ENCODE measurements at places on chromosomes 16 and 17. TPM values are rescaled to one million over a fixed set of nuclear protein-coding genes. Genes with fewer than 3 reads are reported as not detected.

CA7 gene
- total RNA-seq, result not detected

- H3K4me1 ChIP-seq, result peaks cover 62% of the 10 kb centered on the region
- no peak overlapping the region for H3K4me3 ChIP-seq
- DNase-seq, result no peak
- H3K27me3 ChIP-seq, result no peaks in the 10 kb centered on the region
- no peaks in the 10 kb centered on the region for H3K36me3 ChIP-seq
Measured at GRCh38 chr17:29149431-29150064, 30.6 kb downstream of the MYO18A start.

DNA sequence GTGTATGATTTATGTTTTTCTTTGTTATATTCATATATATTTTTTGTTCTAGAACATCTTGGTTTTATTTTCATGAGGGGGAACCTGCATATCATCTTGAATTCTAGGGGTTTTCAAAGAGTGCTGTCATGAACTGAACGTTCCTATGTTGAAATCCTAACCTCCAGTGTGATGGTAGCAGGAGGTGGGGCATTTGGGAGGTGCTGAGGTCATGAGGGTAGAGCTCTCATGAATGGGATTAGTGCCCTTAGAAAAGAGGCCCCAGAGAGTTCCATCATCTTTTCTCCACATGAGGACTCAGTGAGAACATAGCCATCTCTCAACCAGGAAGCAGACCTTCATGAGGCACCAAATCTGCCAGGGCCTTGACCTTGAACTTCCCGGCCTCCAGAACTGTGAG is 34.6 kb upstream of the CCDC182 start:
- H3K4me1 ChIP-seq, result peaks cover 27% of the 10 kb centered on the region
- H3K4me3 ChIP-seq, result no peak overlapping the region
- no peak for DNase-seq
- no peak overlapping the region for H3K27ac ChIP-seq
- H3K36me3 ChIP-seq, result no peaks in the 10 kb centered on the region

KRT34 gene
- total RNA-seq, result not detected

DNA sequence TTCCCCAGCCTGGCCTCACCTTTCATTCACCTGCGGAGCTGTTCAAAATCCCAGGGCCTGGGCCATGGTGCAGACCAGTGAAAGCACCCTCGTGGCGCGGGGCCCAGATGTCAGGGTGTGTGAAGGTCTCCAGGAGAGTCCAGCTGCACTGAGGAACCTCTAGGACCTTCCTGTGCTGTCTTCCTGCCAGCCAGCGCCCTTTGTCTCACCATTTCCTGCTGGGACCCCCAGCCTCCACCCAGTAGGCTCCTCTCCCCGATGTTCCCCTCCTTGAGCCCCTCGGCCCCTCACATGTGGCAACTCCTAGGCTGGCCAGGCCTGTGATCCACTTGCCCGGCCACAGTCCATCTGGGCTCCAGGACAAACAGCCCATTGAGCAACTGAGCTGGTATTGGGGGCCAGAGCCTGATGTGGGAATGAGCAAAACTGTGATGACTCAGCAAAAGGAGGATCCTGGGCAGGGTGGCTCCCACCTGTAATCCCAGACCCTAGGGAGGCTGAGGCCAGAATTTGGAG is 677 bp downstream of the SULT1A2 start:
- H3K27ac ChIP-seq, result no peak overlapping the region
- H3K4me1 ChIP-seq, result peaks cover 3% of the 10 kb centered on the region
- no peak for DNase-seq
- H3K36me3 ChIP-seq, result peaks cover 2% of the 10 kb centered on the region
- H3K27me3 ChIP-seq, result no peaks in the 10 kb centered on the region
- H3K4me3 ChIP-seq, result no peak overlapping the region

DNA sequence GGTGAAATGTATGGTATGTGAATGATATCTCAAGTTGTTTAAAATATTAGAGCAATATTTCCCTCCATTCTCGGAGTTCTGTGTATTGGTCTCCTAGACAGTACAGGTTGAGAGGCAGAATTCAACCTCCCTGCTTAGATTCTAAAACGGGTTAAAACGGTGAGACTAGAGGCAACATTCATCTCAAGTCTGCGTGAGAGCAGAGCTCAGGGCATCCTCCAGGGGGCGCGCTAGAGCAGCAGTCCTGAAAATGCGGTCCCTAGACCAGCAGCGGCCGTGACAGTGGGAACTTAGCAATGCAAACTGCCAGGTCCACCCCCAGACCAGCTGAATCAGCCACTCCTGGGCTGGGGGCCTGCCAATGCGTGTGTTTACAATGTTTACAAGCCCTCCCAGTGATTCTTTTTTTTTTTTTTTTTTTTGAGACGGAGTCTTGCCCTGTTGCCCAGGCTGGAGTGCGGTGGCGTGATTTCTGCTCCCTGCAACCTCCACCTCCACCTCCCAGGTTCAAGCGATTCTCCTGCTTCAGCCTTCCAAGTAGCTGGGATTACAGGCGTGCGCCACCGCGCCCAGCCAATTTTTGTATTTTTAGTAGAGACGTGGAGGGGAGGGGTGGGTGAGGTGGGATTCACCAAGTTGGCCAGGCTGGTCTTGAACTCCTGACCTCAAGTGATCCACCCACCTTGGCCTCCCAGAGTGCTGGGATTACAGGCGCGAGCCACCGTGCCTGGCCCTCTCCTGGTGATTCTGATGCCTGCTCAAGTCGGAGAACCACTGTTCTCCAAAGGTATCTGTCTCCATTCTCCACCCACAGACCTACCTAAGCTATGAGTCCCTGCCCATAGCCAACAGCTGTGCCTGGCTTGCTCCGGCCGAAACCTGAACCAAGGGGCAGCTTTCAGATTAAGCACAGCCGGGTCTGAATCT is 24.2 kb downstream of the KLHL36 start:
- no peak overlapping the region for H3K27ac ChIP-seq
- no peaks in the 10 kb centered on the region for H3K36me3 ChIP-seq
- H3K27me3 ChIP-seq, result no peaks in the 10 kb centered on the region
- no peak overlapping the region for H3K4me3 ChIP-seq
- no peaks in the 10 kb centered on the region for H3K4me1 ChIP-seq

CACNA1G gene
- not detected for total RNA-seq

- DNase-seq, result no peak
- H3K27me3 ChIP-seq, result no peaks in the 10 kb centered on the region
- H3K4me1 ChIP-seq, result no peaks in the 10 kb centered on the region
- H3K4me3 ChIP-seq, result no peak overlapping the region
- no peak overlapping the region for H3K27ac ChIP-seq
Measured at GRCh38 chr17:72772331-72772821, 320.1 kb downstream of the SLC39A11 start.

CLEC3A gene
- not detected for total RNA-seq

- H3K4me1 ChIP-seq, result no peaks in the 10 kb centered on the region
- H3K36me3 ChIP-seq, result no peaks in the 10 kb centered on the region
- H3K27me3 ChIP-seq, result no peaks in the 10 kb centered on the region
Measured at GRCh38 chr17:50835301-50836234, at the start of gene WFIKKN2. Gene WFIKKN2, plus strand, starts transcription at chr17:50835586. Its CDS starts 352 bp downstream, at chr17:50835938.

GRCh38 chr17:39573447-39574298 is 34.0 kb downstream of the NEUROD2 start:
- H3K4me1 ChIP-seq, result peaks cover 15% of the 10 kb centered on the region
- H3K4me3 ChIP-seq, result peak overlapping the region; percentile 65
- peak; percentile 76 for DNase-seq
- no peaks in the 10 kb centered on the region for H3K27me3 ChIP-seq
- H3K27ac ChIP-seq, result peak overlapping the region; percentile 5
